Lower lobe of right lung (tissue), 2 donors: ENCODE measurements at places on chromosomes 2 and 18. TPM values are rescaled to one million over a fixed set of nuclear protein-coding genes. Genes with fewer than 3 reads are reported as not detected.

The PRKAG3 gene
- not detected for total RNA-seq

The ZNF892 gene
- 3.9 TPM for total RNA-seq

The PSMA8 gene
- not detected for total RNA-seq

The TUBB8B gene
- total RNA-seq, result 0.47 TPM

The CMPK2 gene
- 43.3 TPM for total RNA-seq

The CFAP65 gene
- 7.6 TPM for total RNA-seq
